ENCODE measurements at places on chromosomes 7 and 10.

DNA sequence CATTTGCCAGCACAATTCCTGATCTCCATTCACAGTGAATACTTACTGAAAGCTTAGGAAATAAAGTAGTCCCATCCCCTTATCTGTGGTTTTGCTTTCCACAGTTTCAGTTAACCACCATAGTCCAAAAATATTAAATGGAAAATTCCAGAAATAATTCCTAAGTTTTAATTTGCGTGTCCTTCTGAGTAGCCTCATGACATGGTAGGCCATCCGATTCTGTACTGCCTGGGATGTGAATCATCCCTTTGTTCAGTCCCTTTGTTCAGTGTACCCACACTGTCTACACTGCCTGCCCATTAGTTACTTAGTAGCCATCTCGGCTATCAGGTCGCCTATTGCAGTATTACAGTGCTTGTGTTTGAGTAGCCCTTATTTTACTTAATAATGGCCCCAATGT lies 14.2 kb downstream of the RAB11FIP2 start:
- peaks cover 16% of the 10 kb centered on the region for H3K36me3 ChIP-seq
- H3K4me3 ChIP-seq, result no peak overlapping the region
- DNase-seq, result no peak
- H3K27me3 ChIP-seq, result no peaks in the 10 kb centered on the region
- H3K27ac ChIP-seq, result no peak overlapping the region

DNA sequence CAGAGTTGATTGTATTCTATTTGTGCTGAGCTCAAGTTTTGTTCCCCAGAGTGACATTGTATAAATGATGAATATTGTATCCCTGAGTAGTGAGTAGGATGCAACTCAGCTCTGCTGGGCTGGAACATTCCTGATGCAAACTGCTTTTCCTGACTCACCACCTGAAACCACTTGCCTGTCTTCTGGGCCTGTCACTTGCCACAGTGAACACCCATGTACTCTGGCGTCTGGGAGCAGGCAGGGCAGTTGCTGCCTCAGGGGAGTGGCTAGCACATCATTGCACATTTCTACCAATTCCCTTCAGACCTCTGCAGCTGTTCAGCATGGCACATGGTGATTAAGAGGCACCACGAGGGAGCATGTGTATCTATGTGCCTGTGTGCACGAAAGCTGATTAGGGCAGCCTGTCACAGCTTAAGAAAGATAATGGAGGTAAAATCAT lies 157.3 kb downstream of the SND1 start:
- no peaks in the 10 kb centered on the region for H3K4me1 ChIP-seq
- no peaks in the 10 kb centered on the region for H3K27me3 ChIP-seq
- H3K4me3 ChIP-seq, result no peak overlapping the region

- no peaks in the 10 kb centered on the region for H3K36me3 ChIP-seq
- DNase-seq, result no peak
- no peaks in the 10 kb centered on the region for H3K27me3 ChIP-seq
- peaks cover 6% of the 10 kb centered on the region for H3K4me1 ChIP-seq
Measured at GRCh38 chr7:107390916-107391315, 78.9 kb upstream of the GPR22 start.

DNA sequence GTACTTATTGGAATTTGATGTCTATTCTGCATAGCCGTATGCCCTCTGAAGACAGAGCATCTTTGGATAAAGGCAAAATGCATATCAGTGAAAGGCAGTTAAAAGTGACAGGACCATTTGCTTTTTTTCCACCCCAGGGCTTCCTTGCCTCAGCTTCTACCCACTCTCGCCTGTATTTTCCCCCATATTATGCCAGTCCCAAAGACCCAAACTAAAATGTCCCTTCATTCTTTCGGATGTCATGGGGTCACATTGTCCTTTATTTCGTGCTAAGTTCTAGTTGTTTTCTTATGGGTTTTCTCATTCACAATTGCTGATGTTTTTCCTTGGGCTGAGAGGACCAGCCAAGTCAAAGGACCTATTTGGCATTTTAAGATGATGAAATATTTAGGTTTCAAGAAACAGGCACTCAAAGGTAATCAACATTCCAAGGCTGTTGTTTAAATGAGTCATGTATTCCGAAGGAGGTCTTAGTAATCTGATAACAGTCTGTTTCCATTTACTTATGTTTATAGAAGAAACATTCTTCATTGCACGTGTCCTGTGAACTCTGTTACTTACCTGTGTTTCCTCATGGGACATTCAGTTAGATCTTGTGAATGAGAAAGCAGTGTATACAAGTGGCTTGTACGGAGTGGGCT lies 74.1 kb downstream of the DNAH11 start:
- H3K27me3 ChIP-seq, result no peaks in the 10 kb centered on the region

GRCh38 chr7:84339306-84339705 lies 144.7 kb upstream of the SEMA3A start:
- H3K27me3 ChIP-seq, result no peaks in the 10 kb centered on the region
- DNase-seq, result no peak
- H3K36me3 ChIP-seq, result no peaks in the 10 kb centered on the region

All from upper lobe of right lung (tissue), 1 donor.